Fibroblast of skin of scalp (primary cell): ENCODE measurements at places on chromosomes 3 and 15.
A peak's percentile ranks its signal among the peaks of the same experiment; 100 is the strongest.

DNA sequence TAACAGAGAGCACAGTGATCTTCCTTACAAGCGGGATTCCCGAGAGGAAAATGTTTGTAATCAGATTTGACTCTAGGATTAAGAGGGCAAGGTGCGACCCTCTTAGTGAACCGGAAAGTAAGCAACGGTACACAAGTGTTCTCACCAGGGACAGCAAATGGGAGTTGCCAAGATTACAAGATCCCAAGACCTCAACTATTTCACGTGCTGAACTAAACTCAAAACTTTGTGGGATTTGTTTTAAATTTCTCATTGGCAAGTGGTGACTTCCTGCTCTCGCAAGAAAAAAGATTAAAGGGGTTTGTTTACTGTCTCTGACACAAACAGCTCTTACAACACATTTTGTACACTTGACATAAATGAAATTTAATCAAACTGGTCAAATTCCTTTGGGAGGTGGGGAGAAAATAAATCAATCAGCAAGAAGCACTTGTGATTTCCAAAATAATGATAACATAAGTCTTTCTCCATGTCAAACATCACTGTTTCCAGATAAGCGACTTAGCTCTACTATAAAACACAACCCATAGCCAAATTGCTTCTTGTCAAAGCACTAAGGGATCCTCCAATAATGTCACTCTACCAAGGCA is 2.2 kb upstream of the PGPEP1L start:
- no peak for DNase-seq

DNA sequence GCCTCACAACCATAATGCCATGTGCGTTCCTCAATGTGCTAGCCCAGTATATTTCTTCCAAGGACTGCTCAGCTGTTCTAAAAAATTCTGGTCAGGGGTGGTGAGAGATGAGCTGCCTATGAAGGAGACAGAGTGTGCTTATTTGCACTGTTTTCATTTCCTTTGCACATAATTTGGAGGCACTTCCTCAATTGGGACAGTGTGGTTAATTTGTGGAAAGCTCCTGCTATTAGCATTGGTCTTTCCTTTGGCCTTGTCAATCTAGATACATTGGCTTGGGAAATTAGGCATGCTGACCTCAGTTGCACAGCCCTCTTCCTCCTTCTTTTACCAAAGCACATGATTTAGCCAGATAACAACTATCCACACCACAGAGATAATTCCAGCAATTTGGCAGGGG is 9.4 kb downstream of the FAM81A start:
- DNase-seq: no peak

GRCh38 chr15:58465866-58466517 is 34.2 kb downstream of the LIPC start:
- no peak for DNase-seq

GRCh38 chr3:4421121-4421520 is 45.9 kb downstream of the SUMF1 start:
- peak; percentile 27 for DNase-seq

DNA sequence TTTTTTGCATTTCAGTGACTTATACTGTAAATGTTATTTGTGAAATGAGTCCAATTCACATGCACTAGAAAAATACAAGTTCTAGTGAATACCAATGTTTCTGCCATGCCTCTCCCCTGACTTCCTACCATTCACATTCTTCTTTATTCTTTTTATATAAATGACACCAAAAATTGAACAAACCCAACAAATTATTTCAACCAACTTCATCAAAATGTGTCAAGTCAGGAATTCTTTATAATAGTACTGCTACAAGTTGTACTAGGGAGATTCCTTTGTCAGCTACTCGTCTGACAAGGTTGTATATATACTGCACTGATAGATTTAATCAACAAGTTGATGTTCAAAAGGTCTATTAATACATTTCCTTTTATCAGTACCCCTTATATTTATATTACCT is 3.0 kb downstream of the TBL1XR1 start:
- no peak for DNase-seq

- no peak for DNase-seq
Observed at GRCh38 chr15:62803856-62804400, 238.6 kb upstream of the TPM1 start.

DNA sequence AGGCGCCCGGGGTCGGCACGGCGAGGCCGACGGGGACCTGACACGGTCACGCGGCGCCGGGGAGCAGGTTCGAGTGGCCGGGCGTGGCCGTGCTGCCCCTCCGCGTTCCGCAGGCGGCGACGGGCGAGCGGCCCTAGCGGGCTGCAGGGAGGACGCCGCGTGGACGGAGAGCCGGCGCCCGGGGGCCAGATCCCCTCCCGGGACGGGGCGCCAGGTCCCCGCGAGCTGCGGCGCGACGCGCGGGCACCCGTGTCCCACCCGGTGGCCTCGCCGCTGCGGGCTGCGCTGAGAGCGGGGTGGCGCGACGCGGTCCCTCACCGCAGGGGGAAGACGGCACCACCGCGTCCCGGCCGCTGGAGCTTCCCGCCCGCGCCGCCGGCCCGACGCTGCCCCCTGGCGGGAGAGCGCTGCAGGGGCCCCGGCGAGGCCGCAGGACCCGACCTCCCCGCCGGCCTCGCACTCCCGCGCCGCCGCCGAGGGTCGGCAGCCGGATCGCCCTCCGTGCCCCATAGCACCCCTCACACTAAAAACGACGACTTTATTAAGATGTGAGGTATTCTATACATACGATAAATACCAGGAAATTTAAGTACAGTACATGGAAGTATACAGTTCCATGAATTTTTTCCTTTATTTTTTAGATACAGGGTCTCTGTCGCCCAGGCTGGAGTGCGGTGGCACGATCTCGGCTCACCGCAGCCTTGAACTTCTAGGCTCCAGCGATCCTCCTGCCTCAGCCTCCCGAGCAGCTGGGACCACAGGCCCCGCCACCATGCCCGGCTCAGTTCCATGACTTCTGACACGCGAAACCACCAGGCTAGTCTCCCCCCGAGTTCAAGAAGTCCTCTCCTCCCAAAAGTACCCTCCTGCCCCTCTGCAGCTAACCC is 1.3 kb upstream of the PIGZ start:
- peak; percentile 49 for DNase-seq

DNA sequence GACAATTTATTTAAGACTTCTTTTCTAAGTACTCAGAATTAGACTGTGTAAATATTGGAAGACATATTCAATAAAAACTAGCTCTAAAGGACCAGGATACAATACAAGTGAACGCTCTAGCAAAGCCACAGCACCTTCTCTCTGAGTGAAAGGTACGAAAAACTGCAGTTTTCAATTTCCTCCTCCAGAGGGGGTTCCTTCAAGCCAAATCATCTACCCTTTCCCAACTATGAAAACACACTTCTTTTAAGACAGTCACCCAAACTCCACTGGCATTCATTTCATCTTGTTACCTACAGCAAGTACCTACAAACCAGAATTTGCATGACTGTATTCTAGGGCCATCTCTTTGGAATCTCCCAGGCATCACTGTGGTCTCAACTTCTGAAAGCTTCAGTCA is 165.8 kb downstream of the ERC2 start:
- DNase-seq: no peak

DNA sequence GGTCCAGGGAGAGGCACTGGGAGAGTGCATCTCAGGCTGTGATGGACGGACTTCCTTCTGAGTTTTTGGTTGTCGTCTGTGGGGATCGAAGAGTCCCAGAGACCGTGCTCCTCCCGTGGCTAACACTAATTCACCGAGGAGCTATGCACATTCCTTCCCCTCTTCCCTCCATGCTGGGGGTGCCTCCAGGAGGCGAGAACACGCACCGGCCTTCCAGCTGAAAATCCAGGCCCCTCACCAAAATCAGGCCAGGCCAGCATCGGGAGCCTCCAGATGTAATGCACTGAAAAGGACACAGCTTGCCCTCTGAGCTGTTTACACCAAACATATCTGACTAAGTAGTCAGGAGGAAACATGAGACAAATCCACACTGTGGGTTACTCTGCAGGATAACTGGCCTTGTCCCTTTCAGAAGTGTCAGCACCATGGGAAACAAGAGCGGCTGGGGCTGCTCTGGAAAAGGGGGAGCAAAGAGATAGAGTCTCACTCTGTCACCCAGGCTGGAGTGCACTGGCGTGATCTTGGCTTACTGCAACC is 5.5 kb downstream of the RNU5B-1 start:
- no peak for DNase-seq

GRCh38 chr15:80662757-80663553 is 32.2 kb upstream of the ABHD17C start:
- no peak for DNase-seq

- no peak for DNase-seq
Observed at GRCh38 chr3:68891280-68891943, 40.9 kb downstream of the TAFA4 start.

- no peak for DNase-seq
Observed at GRCh38 chr3:53044371-53044710, 1.5 kb downstream of the SFMBT1 start.

- DNase-seq: peak; percentile 77
Observed at GRCh38 chr15:68599560-68600071, 20.8 kb downstream of the CORO2B start.
